Pancreas (tissue), 10 donors: ENCODE measurements at places on chromosomes 12 and 14.
A peak's percentile ranks its signal among the peaks of the same experiment; 100 is the strongest.

- DNase-seq: no peak
Observed at GRCh38 chr14:51828017-51828797, 32.2 kb upstream of the GNG2 start.

GRCh38 chr12:89040146-89040964 lies 311.9 kb downstream of the DUSP6 start:
- DNase-seq: no peak

DNA sequence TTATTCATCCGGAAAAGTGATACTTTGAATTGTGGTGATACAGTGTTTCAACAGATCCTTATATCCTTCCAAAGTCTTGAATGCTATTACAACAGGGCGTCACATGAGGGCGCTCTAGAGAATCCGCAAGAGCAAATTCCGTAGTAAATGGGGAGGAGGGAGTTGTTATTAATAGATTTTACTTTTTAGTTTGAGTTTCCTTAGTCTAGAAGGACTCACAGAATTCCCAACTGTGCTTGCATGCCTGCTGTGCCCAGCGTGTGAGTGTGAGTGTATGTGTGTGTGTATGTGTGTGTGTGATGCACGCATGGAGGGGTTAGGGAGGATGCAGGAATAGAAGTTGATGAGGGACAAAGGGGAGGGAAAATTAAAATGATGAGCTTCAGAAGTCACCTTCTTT lies 375.3 kb downstream of the C12orf75 start:
- DNase-seq: no peak

- DNase-seq: peak; percentile 59
Observed at GRCh38 chr12:124410354-124411175, 115.7 kb downstream of the RFLNA start.

- no peak for DNase-seq
Observed at GRCh38 chr12:95762123-95762785, 28.3 kb downstream of the NTN4 start.

DNA sequence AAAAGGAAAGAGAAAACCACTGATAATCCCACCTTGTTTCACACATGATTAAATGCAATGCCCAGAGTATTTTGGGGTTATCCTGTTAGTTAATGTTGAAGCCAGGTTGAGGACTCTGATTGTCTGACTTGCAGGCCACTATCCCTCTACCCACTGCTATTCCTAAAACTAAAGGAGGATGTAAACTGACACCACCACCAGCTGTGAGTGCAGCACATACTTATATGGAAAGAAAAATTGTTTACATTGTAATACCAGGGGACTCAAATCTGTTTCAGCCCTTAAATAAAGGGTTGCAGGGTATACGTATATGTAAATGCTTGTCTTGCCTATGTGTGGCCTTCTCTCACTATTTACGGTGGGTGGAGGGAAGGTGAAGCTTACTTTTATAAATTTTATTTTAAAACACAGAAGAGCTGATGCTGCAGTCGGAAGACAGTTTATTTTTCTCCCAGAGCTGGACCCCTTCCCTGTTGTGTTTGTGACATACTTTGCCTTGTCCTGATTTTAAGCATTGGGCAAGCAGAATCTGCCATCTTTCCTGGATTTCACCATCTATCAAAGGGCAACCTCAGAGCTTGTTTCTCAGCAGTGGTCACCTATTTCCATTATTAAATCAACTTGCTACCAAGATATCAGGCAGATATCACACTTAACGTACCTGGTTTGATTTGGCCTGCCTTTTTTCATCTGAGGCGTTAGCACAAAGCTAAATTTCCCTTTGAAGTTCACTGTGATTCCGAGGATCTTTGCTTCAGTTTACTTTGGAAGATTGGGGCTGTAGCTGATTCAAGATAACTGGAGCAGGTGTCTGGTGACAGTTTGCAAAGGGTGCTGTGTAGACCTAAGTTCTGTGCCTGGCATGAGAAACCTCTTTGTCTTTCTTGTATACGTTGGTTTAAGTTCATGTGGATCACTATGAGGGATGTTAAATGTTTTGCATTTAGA lies 25.2 kb downstream of the DAAM1 start:
- DNase-seq: no peak

GRCh38 chr14:22433069-22433468 lies 156.0 kb downstream of the DAD1 start:
- DNase-seq: no peak

GRCh38 chr14:72675126-72675525 lies 218.8 kb downstream of the DPF3 start:
- DNase-seq: no peak

DNA sequence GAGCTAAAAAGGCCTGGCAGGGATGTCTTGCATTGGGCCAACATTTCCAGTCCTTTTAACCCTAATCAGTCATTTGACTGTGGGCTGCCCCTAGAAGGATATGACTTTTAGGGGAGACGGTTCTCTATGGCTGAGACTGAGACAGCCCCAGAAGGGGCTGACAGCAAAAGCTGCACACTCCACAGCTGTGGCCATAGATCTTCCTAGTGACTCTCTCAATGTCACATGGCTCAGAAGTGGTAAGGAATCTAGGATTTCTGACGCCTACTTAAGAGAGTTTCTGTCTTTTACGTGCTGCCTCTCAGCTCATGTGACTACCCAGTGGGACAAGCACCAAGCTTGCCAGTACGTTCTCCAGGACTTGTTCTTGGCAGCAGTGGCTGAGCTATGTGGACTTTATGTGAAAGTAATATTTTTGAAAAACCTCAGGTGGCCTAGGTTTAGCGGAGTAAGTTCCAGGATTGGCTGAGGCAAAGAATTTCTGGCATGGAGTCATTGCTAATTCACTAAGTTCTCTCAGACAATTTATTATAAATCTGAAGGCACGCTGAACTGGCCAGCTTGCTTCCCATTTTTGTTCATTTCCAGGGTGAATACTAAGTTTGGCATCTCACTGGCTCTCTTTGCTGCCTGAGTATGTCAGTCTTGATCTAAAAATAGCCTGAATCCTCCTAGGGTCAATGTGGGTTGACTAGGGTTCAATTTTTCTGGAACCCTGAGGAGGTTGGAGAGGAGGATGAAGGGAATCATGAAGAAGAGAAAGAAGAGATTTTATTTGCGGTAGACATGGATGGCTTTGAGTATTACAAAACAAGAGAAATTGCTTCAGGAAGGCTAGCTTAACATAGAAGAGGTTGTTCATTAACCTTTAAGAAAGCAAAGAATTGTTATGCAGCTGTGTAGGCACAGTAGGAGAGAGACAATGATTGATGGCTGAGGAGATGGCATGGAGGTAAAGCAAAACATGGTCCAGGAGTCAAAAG lies 271.8 kb downstream of the AEBP2 start:
- no peak for DNase-seq

GRCh38 chr12:52518574-52519386 lies 1.4 kb downstream of the KRT5 start:
- no peak for DNase-seq

- no peak for DNase-seq
Observed at GRCh38 chr14:74492776-74493342, at the start of gene NPC2. NPC2 (minus strand) TSS chr14:74493305; CDS start chr14:74493274, 31 bp downstream.

DNA sequence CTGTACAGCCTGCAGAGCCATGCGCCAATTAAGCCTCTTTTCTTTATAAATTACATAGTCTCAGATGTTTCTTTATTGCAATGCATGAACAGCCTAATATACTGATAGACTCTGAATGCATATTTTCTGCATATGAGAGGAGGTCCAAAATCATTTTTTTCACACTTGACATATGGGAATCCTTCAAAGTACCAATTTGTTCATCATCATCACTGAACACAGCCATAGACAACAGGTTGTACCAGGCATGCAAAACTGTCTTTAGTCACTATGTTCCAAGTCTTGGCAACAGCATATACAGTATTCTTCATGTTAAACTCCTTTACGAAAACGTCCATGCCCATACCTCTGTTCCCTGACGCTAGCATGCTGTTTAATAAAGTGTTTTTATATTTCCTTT lies 470.7 kb upstream of the GARIN6 start:
- DNase-seq: no peak

DNA sequence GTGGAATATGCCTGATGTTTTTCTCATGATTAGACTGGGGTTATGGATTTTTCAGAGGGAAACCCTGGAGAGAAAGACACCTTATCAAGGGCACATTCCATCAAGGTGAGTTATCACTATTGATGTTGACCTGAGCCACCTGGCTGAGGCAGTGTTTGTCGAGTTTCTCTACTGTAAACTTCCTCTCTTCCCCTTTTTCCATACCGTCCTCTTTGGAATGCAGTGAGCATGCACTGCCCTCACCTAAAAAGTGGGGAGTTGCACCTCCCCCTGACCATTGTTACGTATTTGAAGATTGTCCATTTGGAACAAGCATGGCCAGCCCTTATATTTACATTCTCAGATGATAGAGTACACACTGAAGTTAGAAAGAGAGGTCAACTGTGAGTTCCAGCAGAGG lies 53.9 kb upstream of the PWP1 start:
- DNase-seq: no peak

GRCh38 chr12:91513313-91513712 lies 330.7 kb upstream of the DCN start:
- no peak for DNase-seq

DNA sequence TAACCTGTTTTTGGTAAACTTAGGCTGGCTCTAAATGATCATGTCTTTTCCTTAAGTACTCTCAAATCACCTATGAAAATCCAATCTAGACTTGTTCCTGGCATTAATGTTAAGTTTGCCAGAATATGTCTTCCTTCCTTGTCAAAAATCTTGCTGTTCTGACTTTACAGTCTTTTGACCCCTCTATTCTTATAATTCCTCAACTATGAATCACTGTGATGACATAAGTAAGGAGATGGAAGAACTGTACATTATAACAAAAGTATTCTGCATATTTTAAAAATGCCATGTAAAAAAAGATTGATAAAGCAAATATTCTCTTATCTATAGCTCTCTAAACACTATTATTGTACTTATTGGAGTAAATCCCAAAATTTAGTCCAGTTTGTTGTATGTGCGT lies 51.4 kb upstream of the BAZ1A start:
- DNase-seq: no peak

DNA sequence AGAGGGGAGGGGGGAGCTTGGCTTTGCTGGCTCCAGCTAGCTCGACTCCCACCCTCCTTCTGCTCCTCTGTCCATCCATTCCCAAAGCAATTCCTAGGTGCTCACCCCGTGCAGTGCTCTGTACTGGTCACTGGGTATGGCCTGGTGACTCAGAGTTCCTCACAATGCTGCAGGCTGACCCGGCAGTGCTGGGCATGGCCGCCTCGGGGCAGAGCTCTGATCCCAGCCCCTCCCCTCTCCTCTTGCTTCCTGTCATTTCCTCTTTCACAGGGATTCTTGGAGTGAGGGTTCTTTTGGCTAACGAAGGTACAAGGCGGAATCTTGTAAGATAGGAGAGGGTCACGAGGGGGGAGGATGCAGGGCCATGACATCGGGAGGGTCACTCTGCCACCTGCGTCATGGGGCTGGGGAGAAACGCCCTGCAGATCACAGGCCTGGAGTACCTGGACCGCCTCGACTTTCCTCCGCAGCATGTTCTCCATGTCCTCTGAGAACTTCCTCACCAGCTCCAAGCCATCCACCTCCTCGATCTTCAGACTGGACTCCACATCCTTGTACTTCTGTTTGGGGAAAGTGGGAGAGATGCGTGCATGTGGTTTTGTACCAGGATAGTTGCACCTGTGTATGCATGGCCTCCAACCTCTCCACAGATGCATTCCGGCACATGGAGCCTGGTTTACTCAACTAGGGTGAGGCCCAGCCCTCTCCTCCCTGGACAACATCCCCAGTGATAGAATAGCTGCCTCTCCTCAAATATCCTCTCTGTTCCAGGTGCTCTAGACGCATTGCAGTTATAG lies 5.7 kb downstream of the CACNA2D4 start:
- DNase-seq: no peak

GRCh38 chr14:92516966-92517506 lies 3.5 kb downstream of the RIN3 start:
- no peak for DNase-seq

- no peak for DNase-seq
Observed at GRCh38 chr12:115984616-115985015, 292.9 kb downstream of the MED13L start.

- DNase-seq: no peak
Observed at GRCh38 chr12:113247123-113248050, 26.1 kb downstream of the TPCN1 start.

DNA sequence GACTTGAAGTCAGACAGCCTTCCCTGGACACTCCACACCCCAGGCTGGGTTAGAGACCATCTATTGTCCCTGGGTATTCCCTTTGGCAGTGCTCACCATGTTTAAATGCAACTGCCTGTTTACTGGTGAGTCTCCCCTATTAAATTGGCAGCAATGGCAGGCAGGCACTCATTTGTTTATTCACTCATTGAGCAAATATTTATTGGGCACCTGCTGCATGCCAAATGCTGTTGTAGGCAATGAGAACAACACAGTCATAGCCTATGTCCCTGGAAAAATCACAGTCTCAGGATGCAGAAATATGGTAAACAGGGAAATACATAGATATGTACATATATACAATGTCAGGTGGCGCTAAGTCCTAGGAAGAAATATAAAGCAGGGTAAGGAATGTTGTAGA lies 212.8 kb downstream of the SUDS3 start:
- no peak for DNase-seq

DNA sequence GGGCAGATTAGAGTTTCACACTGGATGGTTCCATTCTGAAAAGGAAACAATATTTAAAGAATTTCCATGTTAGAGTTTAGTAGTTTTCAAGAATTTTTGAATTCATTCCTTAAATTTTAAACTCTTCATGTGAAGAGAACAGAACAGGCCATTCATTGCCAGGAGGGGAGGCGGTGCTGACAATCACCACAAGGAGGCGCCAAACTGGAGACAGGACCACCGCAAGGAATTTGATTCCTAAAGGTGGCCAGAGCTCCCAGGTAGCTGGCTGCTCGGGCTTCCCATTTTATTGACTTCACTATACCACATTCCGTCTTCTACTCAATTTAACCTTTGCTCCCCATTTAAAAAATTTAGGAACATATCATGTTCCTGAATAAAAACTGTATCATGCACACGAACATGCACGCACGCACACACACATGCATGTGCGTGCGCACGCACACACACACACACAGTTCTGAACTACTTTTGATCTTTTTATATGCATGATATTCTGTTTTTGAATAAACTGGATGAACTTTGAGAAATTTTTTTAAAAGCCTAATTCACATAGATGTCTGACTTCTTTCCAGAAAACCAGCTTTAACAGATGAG lies 101.2 kb downstream of the NELL2 start:
- DNase-seq: peak; percentile 18

DNA sequence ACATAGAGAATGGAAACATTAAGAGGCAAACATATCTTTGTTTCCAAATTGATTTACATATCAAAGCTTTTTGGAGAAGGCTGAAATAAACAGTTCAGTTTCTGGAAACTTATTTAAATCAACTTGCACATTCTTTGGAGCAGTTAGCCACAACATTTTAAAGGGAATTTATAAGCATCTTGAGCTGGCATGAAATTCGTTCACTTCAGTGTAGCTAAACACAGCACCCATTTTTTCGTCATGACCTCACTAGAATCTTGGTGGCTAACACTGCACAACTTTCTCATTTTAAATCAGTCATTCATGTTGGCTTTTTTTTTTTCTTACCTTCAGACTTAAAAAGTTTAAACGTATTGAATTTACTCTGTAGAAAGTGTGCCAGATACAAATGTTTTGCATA lies 1139.9 kb upstream of the FLRT2 start:
- no peak for DNase-seq
